ENCODE measurements at places on chromosomes 12 and 14.

DNA sequence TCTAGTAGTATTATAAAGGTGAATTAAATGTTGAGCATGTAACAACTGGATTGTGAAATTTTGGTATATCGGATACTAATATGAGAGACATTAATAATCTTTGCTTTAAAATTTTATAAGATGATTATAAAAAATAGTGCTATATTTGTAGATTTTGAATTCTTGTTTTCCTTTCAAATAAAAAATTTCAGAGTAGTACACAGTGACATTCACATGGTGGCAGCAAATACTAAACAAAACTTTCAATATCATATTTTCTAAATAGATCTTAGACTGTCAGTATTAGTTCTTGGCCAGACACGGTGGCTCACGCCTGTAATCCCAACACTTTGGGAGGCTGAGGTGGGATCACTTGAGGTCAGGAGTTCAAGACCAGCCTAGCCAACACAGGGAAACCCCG lies 166.0 kb downstream of the NAV3 start:
- no peak for DNase-seq

DNA sequence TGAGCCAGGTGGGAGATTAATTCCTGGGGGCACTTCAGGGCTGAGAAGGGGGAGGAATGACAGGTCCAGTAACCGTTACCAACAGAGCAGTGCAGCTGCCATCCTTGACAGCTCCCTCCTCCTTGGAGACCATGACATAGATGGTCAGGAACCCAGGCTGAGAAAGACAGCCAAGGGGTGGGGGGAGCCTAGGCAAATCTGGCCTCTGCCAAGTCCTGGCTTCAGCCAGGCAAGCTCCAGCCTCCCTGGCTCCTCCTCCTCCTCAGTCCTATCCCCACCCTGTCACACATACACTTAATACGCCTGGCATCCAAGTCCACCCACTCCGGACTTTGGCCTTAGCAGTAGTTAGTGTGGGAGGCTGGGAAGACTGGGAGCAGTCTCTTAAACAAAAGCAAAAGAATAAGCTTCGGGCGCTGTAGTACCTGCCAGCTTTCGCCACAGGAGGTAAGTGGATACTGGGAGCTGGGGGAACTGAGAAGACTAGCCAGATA lies at the start of gene RDH5:
Gene RDH5 (plus strand): TSS at position 323 of the 494 bp plus-strand sequence. CDS start 792 bp downstream, outside the sequence.
- DNase-seq, result no peak

- no peak for DNase-seq
Measured at GRCh38 chr14:93897476-93897845, 29.7 kb upstream of the FAM181A start.

DNA sequence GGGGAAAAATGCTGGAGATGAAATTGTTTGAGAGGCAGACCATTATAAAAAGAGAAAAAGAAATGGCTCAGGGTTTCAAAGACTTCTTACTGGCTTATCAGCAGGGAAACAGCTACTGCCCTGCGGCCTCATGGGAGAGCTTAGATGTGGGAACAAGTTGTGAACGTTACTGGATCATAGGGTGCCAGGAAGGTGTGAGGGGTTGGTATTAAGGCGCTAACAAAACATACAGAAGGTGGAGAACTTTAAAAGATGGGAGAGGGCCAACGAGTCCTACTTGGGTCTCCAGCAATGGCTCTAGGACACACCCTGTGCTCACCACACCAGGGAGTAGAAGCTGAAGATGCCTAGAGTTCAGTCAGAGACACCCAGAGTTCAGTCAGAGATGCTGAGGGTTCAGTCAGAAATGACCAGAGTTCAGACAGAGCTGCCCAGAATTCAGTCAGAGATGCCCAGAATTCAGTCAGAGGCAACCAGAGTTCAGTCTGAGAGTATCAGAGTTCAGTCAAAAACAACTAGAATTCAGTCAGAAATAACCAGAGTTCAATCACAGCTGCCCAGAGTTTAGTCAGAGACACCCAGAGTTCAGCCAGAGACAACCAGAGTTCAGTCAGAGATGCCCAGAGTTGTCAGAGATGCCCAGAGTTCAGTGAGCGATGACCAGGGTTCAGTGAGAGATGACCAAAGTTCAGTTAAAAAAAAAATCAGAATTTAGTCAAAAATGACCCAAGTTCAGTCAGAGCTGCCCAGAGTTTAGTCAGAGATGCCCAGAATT lies 1103.6 kb downstream of the BCL11B start:
- no peak for DNase-seq

DNA sequence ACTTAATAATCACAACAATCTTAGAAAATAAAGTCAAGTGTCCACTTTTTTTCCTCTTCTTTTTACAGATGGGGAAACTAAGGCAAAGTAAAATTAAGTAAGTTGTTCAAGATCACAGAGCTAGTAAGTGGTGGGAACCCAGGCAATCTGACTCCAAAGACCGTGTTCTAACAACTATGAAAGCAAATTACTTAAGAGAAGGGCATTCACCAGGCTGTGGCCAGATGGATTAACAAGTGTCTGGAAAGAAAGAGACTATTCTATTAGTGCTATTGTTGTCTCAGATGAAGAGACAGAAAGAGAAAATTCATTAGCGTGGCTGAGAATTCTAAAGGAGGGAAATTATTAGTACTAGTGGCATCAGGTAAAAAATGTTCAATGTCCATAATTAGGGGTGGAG lies 48.5 kb downstream of the FGD6 start:
- no peak for DNase-seq

DNA sequence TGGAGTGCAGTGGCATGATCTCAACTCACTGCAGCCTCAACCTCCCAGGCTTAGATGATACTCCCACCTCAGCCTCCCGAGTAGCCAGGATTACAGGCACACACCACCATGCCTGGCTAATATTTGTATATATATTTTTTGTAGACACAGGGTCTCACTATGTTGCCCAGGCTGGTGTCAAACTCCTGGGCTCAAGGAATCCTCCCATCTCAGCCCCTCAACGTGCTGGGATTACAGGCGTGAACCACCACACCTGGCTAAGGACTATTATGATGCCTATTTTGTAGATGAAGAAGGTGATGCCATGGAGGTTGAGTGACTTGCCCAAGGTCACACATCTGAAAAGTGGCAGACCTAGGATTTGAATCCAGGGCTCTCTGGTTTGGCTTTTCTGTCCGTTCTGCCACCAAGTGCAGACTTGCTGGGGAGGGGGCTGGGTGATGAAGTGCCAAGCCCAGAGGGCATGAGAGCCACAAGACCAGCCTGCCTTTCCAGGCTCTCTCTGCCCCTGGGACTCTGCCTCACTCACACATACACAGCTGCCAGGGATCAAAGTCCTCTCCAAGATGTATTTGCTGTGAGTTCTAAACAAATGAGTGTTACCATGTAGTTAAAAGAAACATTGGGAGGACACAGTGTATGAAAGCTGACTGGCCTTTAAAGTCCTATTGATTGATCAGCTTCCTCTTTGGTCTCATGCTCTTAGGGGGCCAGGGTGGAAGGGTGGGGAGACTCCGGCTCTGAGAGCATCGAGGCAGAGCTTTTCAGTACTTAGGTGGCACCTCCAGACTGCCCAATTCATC lies 21.3 kb upstream of the RBM19 start:
- DNase-seq, result no peak

DNA sequence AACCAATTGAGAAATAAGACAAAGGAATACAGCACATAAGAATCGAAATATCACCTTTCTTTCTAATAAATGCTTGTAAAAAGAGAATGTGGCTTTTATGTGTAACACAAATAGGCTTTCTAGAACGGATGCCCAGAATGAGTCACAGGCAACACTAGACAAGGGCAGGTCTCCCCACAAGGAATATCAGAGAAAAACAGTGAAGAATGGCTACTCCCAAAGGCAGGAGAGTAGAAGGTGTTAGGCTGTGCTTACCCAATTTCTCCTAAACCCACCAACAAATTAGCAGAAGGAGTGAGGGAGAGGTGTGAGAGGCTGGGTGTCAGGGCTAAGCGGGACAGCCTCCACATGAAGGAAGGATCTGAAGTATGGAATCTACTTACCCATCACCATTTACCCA lies 55.2 kb downstream of the GALNT4 start:
- no peak for DNase-seq

- DNase-seq, result no peak
Measured at GRCh38 chr12:19681007-19681406, 241.7 kb downstream of the AEBP2 start.

DNA sequence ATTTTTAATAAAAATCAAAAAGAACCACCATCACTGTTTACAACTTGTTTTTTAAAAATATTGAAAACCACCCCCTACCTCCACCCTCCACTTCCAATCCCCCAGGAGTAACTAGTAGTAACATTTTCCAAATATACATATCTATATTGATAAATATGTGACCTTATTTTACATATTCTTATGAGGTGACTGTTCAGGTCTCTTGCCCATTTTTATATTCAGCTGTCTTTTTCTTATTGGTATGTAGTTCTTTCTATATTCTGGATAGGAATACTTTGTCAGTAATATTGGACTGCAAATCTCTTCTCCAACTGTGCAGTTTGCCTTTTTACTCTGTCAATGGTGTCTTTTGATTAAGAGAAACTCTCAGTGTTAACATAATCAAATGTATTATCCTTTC lies 59.0 kb upstream of the EIF5 start:
- no peak for DNase-seq

DNA sequence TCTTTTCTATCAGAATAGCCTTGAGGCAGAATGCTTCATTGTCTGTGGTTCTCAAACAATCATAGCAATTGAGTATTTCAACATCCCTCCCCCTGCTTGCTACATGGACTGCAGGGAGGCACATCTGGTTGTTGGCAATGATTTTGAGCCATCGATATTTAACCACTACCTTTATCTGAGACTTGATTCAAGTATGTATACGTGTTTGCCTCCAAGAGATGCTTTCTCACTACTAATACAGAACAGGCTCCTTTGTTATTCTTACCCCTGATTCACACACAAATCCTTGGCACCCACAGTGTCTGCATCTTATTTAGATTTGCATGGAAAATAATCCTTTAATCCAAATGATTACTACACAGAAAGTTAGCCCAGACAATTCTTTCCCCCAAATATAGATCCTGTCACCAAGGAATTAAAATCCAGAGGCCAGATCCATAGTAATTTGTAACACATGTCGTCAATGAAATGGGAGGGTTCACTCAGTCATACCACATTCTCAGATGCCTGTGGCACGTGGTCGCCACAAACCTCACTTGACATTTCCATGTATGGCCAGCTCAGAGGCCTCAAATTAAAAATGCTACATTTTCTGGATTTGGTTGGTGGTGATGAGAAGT lies 199.3 kb downstream of the ITPR2 start:
- DNase-seq, result no peak

DNA sequence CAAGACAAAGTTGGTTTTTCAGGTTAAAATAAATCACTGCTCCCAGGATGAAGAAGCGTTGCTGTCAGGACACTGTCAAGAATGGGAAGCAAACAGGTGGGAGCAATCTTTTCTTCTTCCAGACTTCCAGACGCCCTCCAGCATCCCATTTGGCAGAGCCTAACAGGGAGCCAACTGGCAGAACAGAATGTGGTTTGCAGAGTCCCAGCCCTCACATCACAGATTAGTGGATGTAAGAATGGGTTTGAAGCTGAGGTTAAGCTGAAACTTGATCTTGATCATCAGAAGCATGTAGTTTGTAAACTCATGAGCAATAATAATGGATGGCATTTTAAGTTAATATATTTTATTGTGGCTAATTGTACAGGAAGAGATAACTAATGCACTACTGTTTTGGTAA lies 636.4 kb downstream of the SLC6A15 start:
- DNase-seq, result no peak

DNA sequence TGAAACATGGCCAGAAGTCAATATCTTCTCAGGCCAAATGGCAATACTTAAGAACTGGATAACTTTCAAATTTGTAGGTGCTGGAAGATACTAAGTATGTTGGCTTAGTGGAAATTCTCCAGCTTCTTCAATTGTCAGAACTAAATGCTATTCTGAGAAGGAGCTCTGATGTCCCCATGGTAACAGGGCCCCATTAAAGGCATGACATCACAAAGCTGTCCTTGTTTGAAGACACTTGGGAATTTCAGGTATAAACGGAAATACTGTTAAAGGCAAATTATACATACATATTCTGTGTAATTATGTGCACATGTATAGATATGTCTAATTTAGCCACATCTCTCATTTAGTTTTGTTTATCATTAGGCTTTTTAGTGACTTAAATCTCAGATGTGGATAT lies 210.0 kb upstream of the SEL1L start:
- no peak for DNase-seq

DNA sequence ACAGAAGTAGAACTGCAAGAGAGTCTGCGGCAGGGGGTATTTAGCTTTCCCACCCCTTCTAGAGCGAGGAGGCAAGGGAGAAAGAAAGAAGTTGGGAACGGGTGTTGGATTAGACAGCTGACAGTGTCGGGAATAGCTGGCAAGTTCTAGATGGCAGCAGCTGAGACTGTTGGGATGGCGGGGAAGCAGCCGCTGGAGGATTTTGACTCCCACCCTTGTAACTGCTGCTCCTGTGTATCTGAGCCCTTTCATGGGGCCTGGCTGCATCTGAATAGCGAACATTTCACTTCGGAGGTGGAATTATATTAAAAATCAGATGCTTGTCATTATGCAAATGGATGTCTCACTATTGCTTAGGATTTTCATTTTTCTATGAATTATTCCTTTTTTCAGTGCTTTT lies 104.6 kb downstream of the AACS start:
- no peak for DNase-seq
